Upper lobe of right lung (tissue), 1 donor: ENCODE measurements at places on chromosomes 11 and 22. TPM values are rescaled to one million over a fixed set of nuclear protein-coding genes. Genes with fewer than 3 reads are reported as not detected.

DNA sequence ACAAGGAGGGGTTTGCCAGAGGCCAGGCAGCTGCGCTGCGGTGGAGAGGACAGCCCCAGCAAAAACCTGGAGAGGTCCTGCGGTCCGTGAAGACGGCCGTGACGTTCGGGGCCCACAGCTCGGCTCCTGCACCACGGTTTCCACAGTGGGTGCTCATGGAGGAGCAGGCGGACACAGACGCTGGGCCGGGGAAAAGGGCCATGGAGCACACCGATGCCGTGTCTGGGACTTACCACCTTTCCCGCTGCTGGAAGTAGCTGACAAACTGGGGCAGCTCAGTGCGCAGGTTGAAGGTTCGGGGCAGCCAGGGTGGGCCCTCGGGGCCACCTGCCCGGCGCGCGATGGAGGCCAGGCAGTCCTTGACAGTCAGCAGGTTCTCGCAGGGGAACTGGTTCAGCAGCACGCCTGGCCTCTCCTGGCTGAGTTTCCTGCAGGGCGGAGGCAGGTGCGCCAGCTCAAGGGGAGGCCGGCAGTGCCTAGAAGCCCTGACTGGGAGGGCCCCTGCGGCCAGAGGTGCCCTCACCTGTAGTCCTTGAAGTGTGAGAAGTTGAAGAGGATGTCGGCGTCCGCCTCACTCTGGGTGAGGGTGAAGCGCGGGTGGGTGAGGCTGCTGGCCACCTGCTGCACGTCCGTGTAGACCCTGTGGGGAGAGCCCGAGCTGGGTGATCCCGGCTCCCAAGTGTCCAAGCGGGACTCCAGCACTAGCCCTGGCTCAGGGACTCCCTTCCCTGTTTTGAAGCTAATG is 12.8 kb downstream of the TTLL12 start:
- DNase-seq = no peak

DNA sequence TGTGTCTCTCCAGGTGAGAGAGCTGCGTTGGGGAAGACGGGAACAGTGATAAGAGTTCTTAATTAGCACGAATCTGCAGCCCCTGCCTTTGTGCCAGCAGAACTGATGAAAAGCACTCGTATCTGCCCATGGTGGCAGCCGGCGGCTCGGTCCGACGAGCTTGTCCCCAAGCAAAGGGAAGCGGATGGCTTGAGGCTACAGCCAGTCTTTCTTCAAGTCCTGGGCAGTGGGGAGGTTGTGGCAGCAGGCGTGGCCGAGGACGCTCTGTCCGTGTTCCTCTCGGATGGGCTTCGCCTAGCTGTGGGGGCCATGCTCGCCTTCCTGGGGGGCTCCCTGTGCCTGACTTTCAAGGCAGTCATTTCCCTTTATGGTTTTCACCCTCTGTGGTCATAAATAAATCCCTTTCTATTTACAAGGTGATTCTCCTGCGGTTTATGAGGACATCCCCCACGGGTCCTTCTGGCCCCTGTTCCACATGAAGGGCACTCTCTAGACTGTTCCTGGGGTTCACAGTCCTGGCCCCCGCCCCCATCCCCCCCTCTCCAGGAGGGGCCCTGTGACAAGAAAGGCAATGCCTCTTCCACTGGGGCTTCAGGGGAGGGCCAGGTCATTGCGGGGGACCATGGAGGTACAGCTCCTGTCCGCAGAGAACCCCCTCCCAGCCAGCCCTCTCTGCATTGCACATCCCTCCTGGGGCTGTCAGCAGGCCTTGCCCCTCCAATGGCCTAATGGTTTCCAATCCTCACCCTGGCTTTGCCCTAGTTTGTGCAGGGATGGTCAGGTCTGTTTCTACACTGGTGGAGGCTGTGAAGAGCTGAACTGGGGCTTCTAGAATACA is 1212.3 kb downstream of the BRD1 start:
- DNase-seq = no peak

GRCh38 chr11:134528453-134528852 is 116.4 kb upstream of the B3GAT1 start:
- DNase-seq = peak; percentile 30

GSTT2 gene
- 1.1 TPM for total RNA-seq

DNA sequence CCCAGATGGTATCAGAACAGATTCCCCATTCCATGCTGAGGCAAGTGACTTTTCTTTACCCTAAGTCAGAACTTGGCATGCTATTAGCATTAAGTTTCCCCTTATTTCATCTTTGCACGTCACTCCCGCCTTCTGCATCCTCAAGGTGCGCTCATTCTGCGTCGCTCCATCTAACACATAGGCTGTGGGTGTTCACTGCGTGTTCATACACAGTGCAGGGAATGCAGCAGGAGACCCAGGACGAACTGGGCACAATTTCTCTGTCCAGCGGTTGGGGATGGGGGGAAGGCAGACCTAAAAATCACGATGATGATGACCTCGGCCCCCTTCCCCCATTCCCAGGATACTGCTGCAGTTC is 19.7 kb upstream of the ACR start:
- DNase-seq = no peak

- DNase-seq = no peak
Measured at GRCh38 chr11:82003671-82004515, 729.8 kb downstream of the FAM181B start.

SYT12 gene
- not detected for total RNA-seq

- DNase-seq = no peak
Measured at GRCh38 chr11:116035977-116036376, 531.8 kb upstream of the CADM1 start.

DNA sequence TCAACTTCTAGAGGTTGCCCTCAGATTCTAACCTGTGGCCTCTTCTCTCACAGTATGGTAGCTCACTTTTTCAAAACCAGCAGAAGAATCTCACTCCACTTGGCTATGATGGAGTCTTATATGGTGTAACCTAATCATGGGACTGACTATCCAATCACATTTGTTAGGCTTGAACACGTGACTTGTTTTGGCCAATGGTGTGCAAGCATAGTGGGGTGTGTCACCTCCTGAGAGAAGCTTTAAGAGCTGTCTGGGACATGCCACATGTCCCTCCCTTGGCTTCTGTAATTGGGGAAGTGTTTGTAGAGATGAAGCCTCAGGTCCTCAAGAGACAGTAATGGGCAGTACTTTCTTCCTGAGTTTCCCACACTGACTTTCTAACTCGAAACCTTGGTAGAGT is 12.8 kb upstream of the SMIM38 start:
- no peak for DNase-seq

THOC5 gene
- 43.0 TPM for total RNA-seq

ZBTB16 gene
- 221 TPM for total RNA-seq

- DNase-seq = no peak
Measured at GRCh38 chr11:11958403-11959231, 49.8 kb downstream of the DKK3 start.

HPX gene
- total RNA-seq = 1.4 TPM

ABCC8 gene
- total RNA-seq = 4.7 TPM

GRCh38 chr22:27610863-27611786 is 190.4 kb downstream of the MN1 start:
- no peak for DNase-seq

OR6A2 gene
- not detected for total RNA-seq

SLCO2B1 gene
- total RNA-seq = 204 TPM

PRG2 gene
- not detected for total RNA-seq

RAG2 gene
- total RNA-seq = not detected

RHOD gene
- 16.7 TPM for total RNA-seq

GGTLC3 gene
- 13.1 TPM for total RNA-seq

GRIK4 gene
- total RNA-seq = 4.3 TPM

GRCh38 chr22:38089474-38089851 is 5.5 kb upstream of the SLC16A8 start:
- no peak for DNase-seq

ZNF74 gene
- 10.7 TPM for total RNA-seq

DNA sequence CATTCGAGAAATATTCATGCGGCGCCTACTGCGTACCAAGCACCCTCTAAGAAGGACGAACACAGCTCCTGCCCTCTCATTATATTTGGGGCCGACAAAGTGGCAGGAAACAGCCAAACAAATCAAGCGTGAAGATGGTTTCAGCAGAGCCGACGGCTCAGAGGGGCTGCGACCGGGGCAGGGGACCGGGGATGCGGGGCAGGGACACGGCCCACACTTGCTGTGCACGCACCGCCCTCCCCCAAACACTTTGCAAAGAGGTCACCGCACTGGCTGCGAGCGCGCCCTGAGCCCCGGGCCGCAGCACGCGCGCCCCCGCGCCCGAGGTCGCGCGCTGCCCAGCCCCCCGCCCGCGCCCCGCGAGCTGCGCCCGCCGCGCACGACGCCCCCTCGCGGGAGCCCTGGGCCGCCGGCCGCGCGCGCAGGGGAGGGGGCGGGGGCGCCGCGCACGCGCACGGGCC is 255 bp upstream of the SYNGR1 start:
- no peak for DNase-seq

TPBGL gene
- 0.64 TPM for total RNA-seq
